ENCODE measurements at places on chromosomes 5 and 9.

DNA sequence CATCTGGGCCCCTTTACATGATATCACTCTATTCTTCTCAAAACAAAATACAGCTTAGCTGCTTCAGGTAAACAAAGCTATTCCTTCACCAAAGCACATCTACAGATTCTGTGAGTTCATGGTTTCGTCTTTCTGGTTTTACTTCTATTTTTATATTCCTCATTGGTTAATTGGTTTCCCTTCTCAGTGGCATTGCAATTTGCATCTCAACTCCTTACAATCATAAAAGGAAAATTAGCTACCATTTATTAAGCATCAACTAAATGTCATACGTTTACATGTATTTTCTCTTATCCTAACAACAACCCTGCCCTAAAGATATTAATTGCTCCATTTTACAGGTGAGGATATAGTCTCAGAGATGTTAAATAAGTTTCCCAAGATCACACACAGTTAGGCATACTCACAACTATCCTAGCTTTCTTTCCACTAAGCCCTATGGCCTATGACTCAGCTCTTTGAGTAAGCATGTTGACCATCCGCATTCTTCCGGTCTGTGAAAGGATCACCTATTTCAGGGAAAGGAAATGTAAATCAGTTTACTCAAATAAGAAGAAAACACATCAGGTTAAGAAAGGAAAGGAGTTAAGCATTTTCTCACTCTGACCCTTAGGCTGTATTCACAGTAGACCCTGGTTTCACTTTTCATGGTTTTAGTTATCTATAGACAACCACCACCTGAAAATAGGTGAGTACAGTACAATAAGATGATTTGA lies 146.1 kb downstream of the CAAP1 start:
- DNase-seq = no peak

DNA sequence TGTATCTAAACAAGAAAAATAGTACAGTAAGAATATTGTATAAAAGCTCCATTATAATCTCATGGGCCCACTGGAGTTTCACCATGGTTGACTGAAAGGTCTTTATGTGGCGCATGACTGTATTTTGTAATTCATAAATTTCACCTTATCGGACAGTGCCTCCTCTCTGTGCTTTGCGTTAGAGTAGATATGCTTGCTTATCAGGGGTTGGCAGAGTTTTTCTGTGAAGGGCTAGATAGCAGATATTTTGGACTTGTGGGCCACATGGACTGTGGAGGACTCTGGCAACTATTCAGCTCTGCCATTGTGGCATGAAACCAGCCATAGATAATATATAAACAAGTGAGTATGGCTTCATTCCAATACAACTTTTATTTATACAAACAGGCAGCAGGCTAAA lies 23.2 kb downstream of the GAPVD1 start:
- no peak for DNase-seq

GRCh38 chr5:59542851-59543820 lies 350.4 kb downstream of the PDE4D start:
- no peak for DNase-seq

DNA sequence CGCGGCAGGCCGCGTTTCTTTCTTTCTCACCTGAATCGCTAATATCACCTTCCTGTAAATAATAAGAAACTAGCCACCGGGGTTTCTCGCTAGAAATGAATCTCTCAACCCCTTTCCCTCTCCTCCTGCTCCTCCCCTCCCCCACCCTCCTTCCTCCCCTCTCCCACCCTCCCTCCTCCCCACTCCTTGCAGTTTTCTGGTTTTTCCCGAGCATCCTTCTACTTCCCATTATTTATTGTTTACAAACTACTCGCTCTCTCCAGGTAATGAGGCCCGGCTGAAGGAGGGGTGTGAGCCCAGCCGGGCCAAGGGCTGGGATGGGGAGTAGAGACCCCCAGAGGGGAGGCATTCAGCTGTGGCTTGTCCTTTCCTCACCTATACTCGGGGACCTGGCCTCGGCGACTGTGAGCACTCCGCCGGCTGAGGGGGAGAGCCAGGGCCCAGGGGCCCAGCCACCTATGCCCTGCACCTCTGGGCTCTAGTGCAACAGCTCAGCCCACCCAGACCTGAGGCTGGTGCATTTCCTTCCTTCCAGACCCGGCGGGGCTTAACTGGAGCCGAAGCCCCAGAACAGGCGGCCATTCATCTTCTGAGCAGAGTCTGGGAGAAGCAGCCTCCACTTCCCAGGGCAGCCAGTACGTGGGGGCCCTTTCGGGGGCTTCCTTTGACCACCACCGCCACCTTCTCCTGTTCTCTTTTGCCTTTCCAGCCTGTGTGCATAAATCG lies 2.1 kb upstream of the IRX4 start:
- DNase-seq = no peak

DNA sequence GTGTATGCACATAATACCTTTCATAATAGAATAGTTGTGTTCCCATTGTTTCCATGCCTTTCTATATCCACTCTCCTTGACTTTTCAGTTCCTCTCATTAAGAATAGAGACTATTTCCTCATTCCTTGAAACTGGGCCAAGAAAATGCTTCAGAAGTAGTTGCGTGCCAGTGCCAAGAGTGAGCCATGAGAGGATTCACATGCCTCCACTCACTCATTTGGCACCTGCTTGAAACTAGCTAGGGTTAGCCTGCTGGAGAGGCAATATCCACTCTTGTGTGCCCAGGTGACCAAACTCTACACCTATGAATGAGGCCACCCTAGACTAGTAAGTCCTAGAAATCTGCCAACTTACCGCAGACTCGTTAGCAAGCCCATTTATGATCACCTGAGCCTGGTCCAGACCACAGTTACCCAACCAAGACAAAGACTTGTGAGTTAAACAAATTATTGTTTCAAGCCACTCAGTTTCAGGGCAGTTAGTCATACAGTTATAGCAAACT lies 276.3 kb downstream of the EPB41L4A start:
- no peak for DNase-seq

GRCh38 chr5:164289526-164289925 lies 784.1 kb downstream of the MAT2B start:
- no peak for DNase-seq

- DNase-seq = no peak
Measured at GRCh38 chr9:134970719-134971118, 53.0 kb upstream of the FCN1 start.

DNA sequence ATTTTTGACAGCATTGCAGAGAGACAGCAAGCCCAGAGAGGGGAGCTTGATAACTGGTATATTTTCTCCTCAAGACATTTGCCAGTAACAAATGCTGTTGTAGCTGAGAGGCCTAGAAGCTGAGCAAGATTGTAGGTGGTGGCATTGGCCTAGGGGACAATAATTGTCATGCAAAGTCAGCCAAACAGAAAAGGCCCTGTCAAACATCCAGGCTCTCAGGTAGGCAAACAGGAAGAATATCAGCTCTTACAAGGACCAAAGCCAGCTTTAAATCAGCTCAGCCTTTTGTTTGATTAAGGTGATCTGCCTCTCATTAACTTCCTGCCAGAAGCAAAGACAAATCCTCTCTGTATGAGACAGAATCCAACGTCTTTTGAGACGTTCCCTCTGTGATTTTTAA lies 29.7 kb upstream of the BARX1 start:
- no peak for DNase-seq

- no peak for DNase-seq
Measured at GRCh38 chr5:76576996-76577395, 46.2 kb downstream of the F2RL2 start.

GRCh38 chr5:180140571-180140970 lies 68.4 kb downstream of the RASGEF1C start:
- DNase-seq = no peak

- DNase-seq = no peak
Measured at GRCh38 chr9:116087751-116088194, 65.8 kb upstream of the PAPPA start.

DNA sequence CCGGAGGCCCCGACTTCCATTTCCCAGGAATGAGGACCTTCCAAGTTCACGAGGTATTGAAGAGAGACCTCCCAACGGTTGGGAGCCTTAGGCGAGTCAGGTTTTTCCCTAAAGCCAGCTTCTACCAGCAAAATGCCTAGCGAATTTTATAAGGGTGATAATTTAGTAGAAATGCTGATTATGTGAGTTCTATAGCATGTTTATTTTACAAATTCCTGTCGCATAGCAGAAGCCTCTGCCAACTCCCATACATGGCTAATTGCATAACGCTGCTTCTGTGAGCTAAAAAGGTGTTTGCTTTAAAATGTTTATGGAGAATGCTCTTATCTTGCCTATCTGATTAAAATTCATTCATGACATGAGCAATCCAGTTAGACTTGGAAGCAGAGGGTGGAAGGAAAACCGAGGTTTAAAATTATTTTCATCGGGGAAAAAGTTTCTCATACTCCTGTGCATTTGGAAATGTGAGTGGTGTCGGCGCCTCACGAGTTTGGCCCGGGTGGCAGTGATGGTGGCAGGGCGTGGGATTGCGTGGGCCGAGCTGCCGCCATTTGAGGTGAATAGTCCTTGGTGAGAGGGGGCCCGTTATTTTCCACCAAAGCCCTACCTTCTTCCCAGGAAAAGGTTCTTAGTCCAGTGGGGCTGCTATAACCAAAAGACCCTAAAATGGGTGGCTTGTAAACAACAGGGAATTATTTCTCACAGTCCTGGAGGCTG lies 104.4 kb upstream of the FCN2 start:
- no peak for DNase-seq

DNA sequence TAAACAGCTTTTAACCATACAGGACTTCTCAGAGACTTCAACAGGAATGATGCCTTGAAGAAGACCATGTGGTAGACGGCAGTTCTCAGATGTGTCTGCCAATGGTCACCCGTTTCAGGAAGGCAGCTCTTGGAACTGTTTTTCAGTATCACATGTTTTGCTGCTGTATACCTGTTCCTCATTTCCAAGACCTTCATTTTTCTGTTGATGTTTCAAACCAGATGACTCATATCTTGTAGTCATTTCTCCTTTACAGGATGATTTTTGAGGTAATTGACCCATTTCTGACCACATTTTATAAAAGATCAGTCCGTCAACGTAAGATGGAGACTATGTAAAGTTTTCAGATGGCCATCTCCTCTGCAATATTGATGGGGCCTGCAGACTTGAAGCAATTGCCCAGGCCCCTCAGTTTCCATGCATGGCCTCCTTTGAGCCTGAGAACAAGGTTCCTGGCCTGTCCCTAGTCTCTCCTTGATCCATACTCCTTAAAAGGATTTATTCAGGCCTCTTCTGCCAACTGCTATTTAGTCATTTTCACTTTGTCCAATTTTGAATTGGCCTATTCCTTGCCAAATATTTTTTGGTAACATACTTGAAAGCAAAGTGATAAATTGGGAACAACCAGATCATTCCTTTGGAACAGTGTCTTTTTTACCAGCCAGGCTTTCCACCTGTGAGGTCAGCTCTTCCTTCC lies 128.6 kb downstream of the PDZD2 start:
- DNase-seq = no peak

GRCh38 chr5:14665101-14665822 lies 744 bp downstream of the OTULIN start:
- no peak for DNase-seq

DNA sequence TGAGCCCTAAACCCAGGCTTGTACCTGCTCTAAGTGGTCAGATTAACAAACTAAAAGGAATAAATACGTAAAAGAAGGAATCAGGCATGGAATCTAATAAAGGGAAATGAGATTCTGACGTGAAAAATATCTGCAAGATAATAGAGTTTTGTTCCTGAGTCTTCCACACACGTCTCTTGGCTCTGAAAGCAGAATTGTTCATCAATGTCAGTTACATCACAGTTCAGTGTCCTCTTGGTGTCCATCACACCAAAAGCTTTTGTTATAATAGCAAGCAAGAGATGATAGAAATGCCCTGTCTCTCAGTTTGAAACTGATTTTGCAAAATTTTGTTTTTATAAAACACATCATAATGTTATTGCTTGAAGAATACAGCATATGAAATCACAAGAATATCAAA lies 34.7 kb upstream of the NMUR2 start:
- DNase-seq = no peak

DNA sequence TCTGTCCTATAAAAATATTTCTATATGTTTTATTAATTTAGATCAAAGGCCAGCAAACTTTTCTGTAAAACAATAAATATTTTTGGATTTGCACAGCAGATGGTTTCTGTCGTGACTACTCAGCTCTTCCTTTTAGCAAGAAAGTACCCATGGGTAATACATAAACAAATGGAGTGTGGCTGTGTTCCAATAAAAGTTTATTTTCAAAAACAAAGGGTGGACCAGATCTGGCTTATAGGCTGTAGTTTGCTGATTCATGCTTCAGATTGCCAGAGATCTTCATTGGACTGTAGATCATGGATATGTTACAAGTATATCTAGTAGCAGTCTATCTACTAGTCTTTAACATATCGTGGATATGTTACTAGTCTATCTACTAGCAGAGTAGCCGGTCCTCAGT lies 590.5 kb downstream of the CSNK1G3 start:
- no peak for DNase-seq

DNA sequence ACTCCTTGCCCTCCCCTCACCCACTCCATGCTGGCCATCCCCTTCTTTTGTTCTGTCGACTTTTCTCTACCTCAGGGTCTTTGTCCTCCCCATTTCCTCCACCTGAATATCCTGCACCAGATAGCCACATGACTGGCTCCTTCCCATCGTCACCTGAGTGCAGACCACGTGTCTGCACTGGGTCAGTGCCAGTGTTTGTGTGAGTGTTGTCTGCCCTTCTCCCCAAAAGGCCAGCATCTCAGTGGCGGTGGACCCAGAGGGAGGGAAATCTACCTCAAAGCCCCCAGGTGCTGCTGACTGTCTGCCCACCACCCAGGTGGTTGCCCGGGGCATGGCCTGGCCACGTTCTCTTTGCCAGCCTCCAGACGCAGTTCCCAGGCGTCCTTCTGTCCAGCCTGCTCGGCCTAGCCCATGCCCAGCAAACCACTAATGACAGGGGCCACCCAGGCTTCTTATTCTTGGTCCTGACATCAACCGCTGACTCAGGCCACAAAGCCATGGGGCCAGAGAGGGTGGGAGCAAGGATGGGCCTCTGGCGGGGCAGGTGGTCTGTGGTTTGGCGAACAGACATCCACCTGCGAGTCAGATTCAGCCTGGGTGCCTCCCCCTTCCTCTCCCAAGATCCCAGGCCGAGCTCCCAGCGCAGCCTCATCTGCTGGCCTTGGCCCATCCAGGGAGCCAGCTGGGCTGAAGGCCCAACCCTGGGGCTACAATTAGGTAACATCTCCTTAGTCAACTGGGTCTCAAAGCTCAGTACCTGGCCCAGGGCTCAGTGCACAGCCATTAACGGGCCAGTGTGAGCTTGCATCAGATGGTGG lies 5.5 kb upstream of the NINJ1 start:
- no peak for DNase-seq

DNA sequence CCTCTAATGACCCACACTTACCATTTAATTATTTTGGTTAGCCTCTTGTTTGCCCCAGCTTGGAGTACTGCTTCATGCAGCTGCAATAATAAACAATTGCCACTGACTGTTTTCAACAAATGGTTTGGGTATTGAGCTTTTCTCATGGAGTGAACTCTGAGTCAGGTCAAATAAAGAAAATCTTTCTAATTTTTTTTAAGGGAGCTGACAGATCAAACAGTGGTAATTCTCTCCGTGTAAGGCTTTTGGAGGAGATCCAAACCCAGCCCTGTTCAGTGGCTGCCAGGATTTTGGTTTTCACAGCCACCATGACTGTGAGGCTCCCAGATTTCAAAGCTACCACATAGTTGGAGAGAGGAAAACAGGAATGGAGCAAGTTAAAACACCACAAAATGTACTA lies 110.7 kb upstream of the EFNA5 start:
- DNase-seq = no peak

All from caudate nucleus (tissue), 63 donors.